ENCODE measurements at places on chromosomes 4 and X.

- no peak for DNase-seq
Measured at GRCh38 chrX:41317477-41318208, 16.3 kb upstream of the DDX3X start.

- DNase-seq: no peak
Measured at GRCh38 chr4:76280488-76281441, 25.8 kb upstream of the STBD1 start.

GRCh38 chr4:126559961-126560360 is 1072.8 kb upstream of the INTU start:
- DNase-seq: no peak

- no peak for DNase-seq
Measured at GRCh38 chr4:138448169-138448568, 206.0 kb upstream of the SLC7A11 start.

GRCh38 chr4:129043523-129043922 is 49.8 kb downstream of the SCLT1 start:
- no peak for DNase-seq

GRCh38 chrX:100090931-100091330 is 319.1 kb downstream of the PCDH19 start:
- DNase-seq: no peak

All from CD4-positive, alpha-beta T cell (primary cell).